ENCODE measurements at places on chromosomes 1 and 21. TPM values are rescaled to one million over a fixed set of nuclear protein-coding genes. Genes with fewer than 3 reads are reported as not detected.
A peak's percentile ranks its signal among the peaks of the same experiment; 100 is the strongest.

DNA sequence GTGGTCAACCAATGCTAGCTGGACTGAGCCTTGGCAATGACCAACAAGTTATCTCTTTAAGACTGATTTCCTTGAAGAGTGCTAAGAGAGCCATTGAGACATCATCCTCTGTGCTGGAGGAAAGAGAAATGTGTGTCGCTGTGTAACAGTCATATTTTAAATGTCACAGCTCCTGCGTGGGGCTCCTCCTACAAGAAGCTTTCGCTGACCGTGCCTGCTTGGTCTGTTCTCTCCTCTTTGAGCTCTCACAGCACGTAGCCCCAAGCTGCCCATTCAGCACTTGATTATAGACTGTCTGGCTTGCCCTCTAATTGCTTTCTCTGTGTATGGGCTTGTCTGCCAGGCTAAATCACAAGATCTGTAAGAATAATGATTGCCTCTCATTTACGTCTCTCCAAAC is 221.3 kb downstream of the FOXD2 start:
- no peak for DNase-seq

- no peak for DNase-seq
Observed at GRCh38 chr21:34949499-34949898, 99.6 kb downstream of the RUNX1 start.

Gene GSTM2
- 33.6 TPM for total RNA-seq

GRCh38 chr1:78958711-78959110 is 47.8 kb downstream of the ADGRL4 start:
- no peak for DNase-seq

- DNase-seq = peak; percentile 85
Observed at GRCh38 chr1:95043141-95043980, 29.4 kb downstream of the ALG14 start.

GRCh38 chr1:66739401-66740157 is 12.7 kb upstream of the DYNLT5 start:
- no peak for DNase-seq

DNA sequence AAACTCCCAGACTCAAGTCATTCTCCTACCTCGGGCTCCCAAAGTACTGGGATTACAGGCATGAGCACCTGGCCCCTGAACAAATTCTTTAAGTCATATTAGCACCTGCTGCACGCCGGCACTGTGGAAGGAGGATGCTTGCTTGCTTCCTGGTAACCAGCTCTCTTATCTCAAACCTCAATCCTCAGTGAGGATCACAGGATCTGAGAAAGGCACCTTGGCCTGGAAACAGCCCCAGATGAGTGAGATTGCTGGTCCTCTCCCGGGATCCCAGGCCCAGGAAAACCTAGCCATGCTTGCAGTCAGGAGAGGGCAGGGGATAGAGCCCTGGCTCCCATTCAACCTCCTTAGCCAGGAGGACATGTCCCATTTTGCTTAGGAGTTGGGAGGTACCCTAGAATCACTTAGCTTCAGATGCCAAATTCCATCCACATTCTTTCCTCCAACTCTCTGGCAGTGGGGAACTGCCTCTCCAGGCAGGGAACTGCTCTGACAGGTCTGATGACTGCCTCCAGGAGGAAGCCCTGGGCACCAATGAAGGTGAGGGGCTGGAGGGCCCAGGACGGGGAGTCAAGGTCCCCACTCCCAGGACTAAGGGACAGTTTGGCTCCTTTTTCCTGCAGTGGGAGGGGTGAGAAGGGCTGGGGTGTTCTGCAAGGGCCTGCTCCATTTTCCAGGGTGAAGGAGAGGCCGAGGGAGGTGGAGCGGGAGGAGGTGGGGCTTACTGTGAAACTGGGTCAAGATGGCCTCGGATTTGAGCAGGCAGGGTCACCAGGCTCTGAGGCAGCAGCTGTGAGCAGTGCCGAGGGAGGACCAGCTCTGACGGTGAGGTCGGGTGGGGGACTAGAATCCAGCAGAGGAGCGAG is 9.5 kb downstream of the GPR37L1 start:
- no peak for DNase-seq

- no peak for DNase-seq
Observed at GRCh38 chr1:39189592-39190041, 14.9 kb upstream of the MACF1 start.
